ENCODE measurements at places on chromosomes 5 and 9. TPM values are rescaled to one million over a fixed set of nuclear protein-coding genes. Genes with fewer than 3 reads are reported as not detected.

Gene SLC34A1
- 200 TPM for polyA plus RNA-seq

Gene ABCA1
- 12.8 TPM for polyA plus RNA-seq

Gene ADGRD2
- polyA plus RNA-seq, result 0.10 TPM

Gene LCN9
- not detected for polyA plus RNA-seq

Gene ARRDC1
- polyA plus RNA-seq, result 29.8 TPM

Gene COL23A1
- polyA plus RNA-seq, result 6.2 TPM

- DNase-seq, result peak; percentile 69
Observed at GRCh38 chr9:129783516-129784361, 19.2 kb upstream of the TOR1B start.

GRCh38 chr5:21831145-21831787, 1021.9 kb downstream of the CDH12 start:
- DNase-seq, result no peak

DNA sequence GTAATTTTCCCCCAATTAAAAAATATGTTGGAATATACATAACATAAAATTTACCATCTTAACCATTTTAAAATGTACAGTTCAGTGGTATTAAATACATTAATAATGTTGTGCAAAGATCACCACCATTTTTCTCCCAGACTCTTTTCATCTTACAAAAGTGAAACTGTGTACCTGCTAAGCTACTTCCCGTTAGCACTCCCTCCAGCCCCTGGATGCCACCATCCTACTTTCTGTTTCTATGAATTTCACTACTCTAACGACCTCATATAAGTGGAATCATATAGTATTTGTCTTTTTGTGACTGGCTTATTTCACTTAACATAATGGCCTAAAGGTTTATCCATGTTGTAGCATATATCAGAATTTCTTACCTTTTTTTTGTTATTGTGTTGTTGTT, 112.9 kb downstream of the HSPA4 start:
- DNase-seq, result no peak

DNA sequence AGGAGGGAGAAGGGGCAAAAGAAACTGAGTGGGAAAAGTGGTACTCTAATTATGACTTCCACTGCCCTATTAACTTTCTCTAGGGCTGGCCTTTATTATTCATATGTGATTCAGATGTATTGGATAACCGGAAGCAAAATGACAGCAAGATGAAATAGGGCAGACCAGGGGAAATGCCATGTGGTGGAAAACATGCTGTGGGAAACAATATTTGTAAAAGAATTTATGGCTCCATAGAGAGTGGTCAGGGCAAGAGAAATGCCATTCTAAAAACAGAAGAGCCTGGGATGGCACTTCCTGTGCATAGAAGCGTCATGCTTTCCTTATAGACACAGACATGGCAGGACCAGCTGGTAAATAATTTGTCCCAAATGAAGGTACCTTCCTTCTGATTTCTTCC, 67.7 kb downstream of the MEGF10 start:
- DNase-seq, result no peak

- no peak for DNase-seq
Observed at GRCh38 chr9:19995619-19996018, 206.8 kb upstream of the SLC24A2 start.

DNA sequence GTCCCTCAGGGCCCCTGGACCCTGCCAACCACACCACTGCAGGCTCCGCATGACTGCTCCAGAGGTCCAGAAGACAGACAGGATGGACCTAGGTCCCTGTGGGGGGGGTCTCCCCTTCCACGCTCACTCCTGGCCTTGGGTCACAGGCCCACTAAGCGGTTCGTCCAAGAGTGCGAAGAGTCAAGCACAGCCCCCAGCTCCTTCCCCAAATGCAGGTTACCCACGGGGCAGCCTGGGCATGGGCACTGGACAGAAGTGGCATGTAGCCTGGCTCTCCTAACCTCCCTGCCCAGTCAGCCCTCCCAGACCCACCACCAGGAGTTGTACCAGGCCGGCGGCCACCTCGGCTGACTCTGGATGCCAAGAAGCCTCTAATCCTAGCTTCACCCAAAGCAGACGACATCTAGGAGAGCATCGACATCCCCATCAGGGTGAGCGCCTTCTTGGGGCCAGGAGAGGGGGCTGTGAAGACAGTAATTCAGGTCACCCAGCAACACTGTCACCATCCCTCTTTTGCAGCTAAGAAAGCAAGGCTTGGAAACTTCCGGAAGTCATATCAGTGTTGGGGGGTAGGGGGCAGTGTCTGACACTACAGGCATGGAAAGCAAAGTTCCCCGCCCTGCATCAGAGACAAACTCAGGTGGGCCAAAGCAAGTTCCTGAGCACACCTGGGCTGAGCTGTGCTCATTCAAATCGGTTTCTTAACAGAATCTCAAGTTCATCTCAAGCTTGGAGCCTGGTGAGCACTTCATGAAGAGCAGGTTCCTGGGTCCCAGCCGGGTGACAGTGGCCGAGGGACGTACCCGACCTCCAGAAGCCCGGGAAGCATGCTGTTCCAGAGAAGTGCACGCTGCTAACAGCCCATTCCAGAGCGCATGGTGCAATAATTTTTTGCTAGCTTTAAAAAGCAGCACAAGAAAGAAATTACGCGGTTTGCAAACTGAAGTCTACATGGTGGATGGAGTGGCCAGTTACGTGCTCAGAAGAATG, 68.7 kb downstream of the SEMA4D start:
- DNase-seq, result no peak

DNA sequence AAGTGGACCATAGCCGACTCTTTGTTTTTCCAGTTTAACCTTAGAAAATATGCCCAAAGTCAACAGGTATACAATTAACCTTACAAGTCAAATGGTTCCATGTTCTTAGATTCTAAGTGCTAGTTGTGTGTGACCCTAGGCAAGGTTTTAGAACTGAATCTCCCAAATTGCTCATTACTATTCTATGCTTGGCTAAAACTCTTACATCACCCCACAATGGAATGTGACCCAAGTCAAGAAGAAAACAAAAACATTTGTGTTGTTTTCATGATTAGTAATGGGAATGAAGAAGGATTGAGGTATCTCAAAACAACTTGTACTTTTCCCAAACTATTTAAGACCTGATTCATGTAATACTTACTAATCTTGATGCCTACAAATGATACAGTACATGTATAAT, 159.2 kb downstream of the ARRDC3 start:
- no peak for DNase-seq

- no peak for DNase-seq
Observed at GRCh38 chr5:32866138-32866537, 155.0 kb downstream of the NPR3 start.

GRCh38 chr5:173764332-173765028, 123.7 kb upstream of the CPEB4 start:
- no peak for DNase-seq

DNA sequence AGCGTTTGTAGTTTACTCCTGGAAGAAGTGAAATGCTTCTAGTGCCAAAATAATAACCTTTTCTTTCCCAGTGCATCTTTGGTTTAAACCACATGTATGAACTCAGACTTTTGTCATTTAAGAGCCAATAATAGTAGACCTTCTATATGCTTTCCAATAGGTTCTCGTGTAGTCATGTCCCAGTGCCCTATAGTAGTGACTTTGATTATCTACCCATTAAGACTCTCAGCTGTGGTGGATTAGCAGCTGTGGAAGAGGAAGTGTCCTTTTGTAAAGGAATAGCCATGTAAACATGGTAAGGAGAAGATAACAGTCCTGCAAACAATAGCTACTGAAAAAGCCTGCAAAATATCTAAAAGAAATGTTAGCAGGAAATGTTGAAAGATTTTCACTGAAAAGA, 765.3 kb downstream of the MTRR start:
- no peak for DNase-seq

DNA sequence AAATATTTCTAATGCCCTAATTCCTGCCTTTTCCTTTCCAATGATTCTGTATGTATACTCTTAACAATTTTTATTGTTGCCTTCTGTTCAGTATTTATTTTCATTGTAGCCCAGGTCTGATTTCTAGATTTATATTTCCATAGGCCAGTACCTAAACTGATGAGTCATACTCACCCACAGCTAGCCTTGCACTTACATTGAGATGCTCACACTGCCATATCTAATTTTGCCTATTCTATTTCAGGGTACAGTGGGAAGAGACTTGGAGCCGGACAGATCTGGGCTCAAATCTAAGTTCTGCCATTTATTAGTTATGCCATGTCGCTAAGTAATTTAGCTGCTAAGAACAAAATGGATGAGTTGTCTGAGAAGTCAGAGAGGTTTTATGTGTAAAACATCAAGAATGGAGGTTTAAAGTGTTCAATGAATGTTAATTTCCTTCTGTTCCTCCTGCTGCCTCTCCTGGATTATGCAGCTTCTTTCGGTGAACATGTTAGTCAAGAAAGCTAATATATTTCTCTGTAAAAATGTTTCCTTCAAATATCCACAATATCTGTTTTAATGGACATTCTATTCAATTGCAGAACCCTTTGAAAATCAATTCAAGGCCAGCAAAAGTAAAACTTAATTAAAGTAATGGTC, 62.3 kb upstream of the CDK5RAP2 start:
- DNase-seq, result no peak

GRCh38 chr9:101387871-101388506, 3.2 kb upstream of the BAAT start:
- no peak for DNase-seq

GRCh38 chr9:36063804-36064447, 27.2 kb downstream of the RECK start:
- no peak for DNase-seq

DNA sequence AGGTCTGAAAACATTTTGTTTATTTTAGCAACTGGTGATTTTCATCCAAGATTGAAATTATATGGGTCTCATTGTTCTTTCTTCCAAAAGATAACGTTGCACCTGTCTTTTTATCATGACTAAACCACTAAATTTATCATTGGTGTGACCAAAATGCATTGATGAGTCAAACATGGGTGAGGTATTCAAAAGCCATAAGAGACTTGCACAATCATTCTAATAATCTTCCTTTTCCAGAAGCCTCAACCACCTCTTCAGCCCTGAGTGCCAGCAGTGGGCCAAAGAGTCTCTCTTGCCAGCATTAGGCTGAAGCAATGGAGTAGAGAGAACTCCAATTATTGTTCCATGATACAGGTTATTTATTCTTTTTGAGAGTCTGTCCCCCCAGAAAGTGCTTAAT, 198.9 kb downstream of the LURAP1L start:
- DNase-seq, result no peak

GRCh38 chr5:72223371-72223770, 96.7 kb downstream of the MRPS27 start:
- DNase-seq, result no peak

GRCh38 chr5:139767960-139768359, 27.6 kb upstream of the PSD2 start:
- no peak for DNase-seq

GRCh38 chr5:109645707-109646192, 44.0 kb upstream of the MAN2A1 start:
- no peak for DNase-seq

DNA sequence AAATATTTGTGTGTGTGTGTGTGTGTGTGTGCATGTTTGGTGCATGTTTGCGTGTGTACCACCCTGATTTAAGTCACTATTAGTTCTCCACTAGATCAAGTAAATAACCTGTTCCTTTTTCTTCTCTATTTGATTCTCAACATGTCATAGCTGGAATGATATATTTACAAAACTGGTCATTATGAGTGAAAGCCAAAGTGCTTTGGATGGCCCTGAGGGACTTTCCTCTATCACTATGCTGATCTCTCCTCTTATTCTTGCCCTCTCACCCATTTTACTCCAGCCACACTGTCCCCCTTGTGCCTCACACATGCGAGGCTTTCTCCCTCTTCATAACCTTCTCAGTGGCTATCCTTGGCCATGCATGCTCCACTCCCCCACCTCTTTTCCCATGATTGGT, 144.6 kb upstream of the NMUR2 start:
- no peak for DNase-seq

DNA sequence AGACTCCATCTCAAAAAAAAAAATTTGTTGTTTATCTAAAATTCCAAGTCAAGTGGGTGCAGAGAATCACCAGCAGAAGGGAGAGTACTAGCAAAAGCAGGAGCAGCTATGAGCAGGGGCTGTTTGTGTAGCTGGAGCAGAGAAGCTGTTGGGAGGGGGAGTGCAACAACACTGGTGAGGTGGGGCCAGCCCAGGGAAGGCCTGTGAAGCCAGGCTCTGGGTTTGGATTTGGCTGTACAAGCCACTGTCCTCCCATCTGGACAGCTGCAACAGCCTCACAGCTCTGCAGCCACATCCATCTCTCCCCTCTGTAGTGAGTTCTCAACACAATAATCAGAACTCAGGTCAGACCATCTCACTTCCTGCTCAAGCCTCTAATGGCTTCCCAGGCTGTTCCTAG, 59.4 kb downstream of the TMOD1 start:
- DNase-seq, result no peak

GRCh38 chr9:131017067-131017466, 8.1 kb downstream of the LAMC3 start:
- no peak for DNase-seq

DNA sequence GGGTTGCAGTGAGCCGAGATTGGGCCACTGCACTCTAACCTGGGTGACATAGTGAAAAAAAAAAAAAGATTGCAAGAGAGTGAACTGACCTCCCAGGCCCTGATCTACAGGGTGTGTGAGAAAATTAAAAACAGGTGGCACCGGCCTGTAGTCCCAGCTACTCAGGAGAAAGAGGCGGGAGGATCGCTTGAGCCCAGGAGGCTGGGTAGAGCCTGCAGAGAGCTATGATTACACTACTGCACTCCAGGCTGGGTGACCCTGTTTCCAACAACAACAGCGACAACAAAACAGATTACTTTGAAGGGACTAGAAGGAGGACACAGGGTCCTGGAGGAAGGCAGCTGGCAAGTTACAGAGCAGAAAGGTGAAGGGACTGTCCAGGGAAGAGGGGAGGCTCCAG, 42.2 kb upstream of the FABP6 start:
- no peak for DNase-seq

DNA sequence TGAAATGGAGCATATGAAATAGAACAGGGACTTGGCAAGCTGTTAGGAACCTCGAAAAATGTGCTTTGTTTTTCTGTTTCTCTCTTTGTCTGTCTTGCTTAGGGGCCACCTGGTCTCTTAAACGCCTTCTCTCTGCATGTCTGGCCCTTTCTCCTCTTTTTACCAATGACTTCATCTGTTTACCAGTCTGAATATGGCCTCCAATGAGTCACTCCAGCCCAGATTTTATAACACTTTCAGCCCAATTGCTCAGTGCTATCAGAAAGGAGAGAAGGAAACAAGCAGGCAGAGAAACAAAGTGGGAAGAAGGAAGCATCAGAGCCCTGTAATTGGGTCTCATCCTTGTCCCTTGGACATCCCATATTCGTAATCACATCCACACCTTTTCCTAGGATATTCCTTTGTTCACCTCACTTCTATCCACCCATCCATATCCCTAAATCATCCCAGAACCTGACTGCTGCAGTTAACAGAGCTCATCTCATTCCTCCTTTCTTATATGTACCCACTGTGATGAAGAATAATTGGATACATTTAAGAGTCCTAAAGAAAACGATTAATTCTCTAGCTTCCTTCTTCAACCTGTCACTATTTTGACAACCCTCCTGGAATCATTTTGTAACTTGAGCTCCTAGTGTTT, 151.8 kb upstream of the GPR151 start:
- DNase-seq, result no peak

- DNase-seq, result no peak
Observed at GRCh38 chr9:5483306-5483705, 27.0 kb upstream of the PDCD1LG2 start.

DNA sequence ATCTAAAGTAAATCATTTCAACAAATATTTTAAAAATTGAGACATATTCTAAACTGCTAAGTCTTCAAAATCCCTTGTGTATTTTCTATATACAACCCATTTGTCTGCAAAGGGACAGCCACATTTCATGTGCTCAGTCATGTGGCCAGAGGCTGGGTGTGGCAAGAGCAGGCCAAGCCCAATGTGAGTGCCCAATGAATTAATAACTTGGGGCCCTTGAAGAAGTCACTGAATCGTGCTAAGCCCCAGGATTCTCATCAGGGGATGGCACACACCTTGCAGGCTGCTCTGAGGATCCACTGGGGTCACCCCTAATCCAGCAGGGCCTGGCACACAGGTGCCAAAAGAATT, 78.2 kb upstream of the SMIM23 start:
- no peak for DNase-seq
